Aorta (tissue), 5 donors: ENCODE measurements at places on chromosomes 11 and 22. TPM values are rescaled to one million over a fixed set of nuclear protein-coding genes. Genes with fewer than 3 reads are reported as not detected.

TRIM49 gene
- polyA plus RNA-seq, result not detected

MN1 gene
- 4.2 TPM for polyA plus RNA-seq

MS4A15 gene
- polyA plus RNA-seq, result 0.05 TPM

HPS4 gene
- 14.7 TPM for polyA plus RNA-seq

SLC35F2 gene
- 2.0 TPM for polyA plus RNA-seq

STK33 gene
- 2.3 TPM for polyA plus RNA-seq

PRR33 gene
- not detected for polyA plus RNA-seq

NPTXR gene
- 11.3 TPM for polyA plus RNA-seq

PIH1D2 gene
- 1.0 TPM for polyA plus RNA-seq

GRCh38 chr11:104734998-104735397 is 163.3 kb downstream of the CASP12 start:
- DNase-seq, result no peak

DNA sequence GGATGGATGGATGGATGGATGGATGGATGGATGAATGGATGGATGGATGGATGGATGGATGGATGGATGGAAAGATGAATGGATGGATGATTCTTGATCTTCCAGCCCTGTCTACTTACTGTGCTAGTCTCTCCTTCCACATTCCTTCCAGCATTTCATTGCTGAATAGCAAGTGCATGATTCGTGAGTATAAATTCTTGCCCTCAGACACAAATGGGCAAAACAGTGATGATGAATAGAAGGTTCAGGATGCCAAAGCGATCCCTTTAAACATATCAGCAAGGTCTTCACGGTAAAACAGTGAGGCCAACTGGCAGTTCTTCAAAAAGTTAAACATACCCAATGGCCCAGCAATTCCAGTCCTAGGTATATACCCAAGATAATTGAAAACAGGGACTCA is 400.2 kb downstream of the MN1 start:
- no peak for DNase-seq

GRCh38 chr11:122306831-122307391 is 190.9 kb upstream of the BLID start:
- DNase-seq, result no peak

DNA sequence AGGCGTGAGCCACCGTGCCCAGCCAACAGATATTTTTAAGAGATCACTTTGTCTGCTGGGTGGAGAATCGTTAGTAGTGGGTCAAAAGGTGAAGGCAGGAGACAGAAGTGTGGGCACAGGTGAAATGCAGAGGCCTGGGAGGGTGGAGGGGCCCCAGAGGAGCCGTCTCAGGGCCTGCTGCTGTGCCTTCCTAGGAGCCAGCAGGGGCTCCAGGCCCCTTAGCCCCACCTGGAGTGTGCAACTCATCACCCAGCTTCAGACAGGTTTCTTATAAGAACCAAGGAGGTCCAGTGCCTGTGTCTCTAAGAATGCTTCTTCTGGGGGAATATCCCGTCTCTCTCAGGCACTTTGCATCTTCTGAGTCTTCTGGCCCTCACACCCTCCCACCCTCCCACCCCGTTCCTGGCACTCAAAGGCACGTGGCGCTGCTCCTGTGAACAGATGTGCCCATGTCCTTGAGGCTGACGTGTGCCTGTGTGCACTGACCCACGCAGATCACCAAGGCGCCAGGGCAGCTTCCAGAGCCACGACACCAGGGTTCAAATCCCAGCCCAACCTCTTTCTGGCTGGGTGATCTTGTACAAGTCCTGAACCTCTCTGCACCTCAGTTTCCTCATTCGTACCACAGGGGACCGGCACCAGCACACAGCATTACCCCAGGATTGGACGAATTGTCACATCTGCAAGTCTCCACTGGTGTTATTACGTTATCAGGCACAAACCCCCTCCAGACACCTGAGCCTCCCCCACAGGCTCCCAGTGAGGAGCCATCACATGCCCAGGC is 3.4 kb downstream of the ARSA start:
- peak; percentile 17 for DNase-seq

DNA sequence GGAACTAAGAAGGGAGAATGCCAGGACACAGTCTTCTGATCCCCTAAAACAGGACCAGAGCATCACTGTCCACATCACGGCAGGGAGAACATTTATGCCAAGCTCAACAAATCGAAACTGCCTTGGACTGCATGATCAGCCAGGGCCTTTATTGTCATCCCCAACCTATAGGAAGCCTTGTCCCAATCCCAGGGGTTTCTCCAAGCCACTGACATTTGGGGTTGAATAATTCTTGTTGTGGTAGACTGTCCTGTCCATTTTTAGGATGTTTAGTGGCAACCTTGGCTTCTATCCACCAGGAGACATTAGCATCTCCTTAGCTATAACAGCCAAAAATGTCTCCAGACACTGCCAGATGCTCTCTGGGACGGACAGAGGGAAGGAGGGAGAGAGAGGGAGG is 37.1 kb downstream of the RPL27A start:
- DNase-seq, result no peak

DNA sequence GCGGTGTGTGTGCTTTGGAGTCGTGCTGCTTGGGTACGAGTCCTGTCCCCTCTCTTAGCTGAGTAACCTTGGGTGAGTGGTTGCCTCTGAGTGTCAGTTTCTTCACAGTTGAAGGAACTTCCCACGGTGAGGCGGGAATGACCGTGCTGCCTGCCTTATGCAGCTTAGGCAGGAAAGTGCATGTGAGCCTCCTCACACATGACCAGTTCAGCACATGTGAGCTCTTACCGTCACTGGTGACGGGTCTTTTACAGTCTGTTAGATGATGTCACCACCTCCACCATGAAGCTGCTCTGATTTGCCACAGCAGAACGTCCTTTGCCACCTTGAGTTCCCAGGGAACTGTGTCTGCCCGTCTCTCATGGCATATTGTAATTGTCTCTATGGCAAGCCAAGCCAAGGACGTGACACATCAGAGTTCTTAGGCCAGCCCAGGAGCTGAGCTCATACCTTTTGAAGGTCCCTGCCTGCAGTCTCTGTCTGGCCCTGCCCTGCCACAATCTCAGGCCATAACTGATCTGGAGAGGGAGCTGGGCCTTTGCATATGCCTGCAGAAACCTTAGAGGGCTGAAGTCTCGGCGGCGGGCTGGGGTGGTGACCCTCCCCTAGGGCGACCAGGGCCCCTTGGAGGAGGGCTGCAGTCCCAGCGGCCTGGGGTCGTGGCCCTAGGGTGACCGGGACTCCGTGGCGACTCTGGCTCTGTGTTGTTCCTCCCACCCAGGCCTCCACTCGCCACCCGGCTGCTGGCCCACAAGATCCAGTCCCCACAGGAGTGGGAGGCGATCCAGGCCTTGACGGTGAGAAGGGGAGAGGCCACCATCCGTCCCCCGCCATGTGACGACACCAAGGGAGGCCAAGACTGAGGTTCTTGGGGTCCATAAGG is 7.8 kb downstream of the GGA1 start:
- no peak for DNase-seq

- DNase-seq, result peak; percentile 73
Observed at GRCh38 chr11:611001-611996, 4.5 kb downstream of the IRF7 start.

DNA sequence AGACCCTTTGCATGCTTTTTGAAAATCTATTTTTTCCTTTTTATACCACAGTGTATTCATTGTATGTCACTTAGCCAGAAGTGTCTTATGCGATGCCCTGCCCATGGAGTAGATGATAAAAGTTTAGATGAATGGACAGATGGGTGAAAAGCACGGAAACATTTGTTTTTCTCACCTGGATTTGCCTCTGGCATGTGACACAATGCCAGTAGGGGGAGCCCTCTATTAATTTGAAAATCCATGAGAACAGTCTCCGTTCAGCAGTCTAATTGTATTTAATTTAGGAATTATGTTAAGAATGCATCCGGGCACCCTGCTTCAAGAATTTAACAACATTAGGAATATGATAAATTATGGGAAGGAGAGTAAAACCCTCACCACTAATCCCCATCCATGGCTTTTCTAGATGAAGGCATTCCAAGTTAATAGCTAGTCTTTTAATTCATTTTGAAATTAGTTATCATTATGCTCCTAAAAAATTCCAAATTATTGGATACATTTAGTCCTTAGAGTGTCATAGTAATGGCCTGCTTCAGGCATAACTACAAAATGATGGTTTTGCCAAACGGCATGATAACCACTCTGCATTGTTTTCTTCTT is 55.3 kb upstream of the ALKBH3 start:
- DNase-seq, result no peak

DNA sequence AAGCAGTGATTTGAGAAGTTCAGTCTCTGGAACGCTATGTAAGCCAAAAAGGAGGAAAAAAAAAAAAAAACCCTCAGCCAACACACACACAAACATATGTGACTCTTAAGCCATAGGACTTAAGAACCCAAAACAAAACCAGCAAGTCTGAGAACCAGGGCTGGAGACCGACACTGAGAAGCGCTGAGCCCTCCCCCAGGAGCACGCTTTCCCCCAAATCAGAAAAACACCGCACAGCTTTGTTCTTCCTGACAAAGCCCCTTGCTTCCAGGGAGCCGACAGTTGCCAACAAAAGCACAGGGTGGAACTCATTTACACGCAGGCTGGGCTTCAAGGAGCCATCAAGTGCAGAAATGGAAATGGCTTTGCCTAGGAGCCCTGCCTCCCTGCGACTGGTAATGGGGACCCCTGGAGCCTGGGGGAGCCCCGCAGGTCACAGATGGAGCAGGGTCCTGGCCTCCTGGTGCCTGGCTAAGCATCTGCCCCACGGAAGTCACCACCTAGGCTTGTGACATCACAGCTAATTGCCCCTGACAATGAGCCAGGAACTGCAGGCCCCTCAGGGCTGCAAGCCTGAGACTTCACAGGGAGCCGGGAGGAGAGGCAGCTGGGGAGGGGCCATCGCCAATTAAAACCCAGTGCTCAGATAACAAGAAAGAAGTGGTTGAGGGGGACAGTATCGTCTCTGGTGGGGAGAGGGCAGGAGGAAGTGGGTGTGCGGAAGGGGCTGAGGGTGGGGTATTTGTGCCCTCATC is 66.9 kb downstream of the NFAM1 start:
- DNase-seq, result no peak

DNA sequence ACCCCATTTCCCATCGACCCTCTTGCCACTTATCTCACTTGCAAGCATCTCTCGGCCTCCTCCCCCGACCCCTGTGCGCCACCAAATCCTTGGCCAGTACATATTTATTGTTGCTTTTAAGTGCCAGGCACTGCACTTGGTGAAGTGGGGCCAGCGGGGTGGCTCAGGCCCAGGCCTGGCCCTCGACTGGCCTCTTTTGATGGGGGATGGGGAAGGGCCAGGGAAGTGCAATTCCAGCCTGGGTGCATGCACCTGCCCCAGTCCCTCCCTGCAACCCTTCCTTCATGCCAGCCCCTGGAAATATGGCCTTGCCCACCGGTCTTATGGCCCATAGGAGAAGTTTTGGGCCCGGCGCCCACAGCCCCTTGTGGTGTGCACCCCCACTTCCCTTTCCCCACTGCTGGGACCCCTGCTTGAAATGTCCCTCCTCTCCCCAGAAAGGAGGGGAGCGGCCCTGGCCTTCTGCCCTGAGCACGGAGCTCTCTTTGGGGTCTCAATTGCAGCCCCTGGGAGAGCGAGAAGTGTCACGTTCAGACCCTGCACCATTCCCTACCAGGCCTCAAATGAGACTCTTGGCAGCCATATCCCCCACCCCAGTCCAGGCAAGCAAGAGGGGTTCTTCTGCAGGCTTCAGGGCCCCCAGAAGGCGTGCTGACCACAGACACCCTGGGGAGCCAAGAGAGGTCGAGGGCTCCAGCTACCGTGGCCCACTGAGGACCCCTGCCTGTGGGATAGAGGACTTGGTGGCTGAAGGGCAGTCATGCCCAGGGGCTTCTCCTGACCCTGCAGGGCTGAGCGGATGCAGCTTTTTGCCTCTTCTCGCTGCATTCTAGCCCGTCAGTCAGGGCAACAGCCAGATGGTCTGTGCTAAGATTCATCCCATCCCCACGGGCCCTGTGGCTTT is 961 bp downstream of the SUSD2 start:
- DNase-seq, result peak; percentile 73

DNA sequence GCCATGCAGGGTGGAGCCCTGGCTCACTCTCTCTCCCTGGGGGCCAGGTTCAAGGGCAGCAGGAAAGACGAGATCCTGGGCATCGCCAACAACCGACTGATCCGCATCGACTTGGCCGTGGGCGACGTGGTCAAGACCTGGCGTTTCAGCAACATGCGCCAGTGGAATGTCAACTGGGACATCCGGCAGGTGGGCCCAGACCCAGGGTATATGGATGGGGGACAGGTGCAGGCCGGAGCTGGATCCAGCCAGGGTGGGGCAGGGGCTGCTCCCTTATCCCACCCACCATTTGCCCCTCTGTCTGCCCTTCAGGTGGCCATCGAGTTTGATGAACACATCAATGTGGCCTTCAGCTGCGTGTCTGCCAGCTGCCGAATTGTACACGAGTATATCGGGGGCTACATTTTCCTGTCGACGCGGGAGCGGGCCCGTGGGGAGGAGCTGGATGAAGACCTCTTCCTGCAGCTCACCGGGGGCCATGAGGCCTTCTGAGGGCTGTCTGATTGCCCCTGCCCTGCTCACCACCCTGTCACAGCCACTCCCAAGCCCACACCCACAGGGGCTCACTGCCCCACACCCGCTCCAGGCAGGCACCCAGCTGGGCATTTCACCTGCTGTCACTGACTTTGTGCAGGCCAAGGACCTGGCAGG is 2.9 kb downstream of the TRPT1 start:
- peak; percentile 76 for DNase-seq

DNA sequence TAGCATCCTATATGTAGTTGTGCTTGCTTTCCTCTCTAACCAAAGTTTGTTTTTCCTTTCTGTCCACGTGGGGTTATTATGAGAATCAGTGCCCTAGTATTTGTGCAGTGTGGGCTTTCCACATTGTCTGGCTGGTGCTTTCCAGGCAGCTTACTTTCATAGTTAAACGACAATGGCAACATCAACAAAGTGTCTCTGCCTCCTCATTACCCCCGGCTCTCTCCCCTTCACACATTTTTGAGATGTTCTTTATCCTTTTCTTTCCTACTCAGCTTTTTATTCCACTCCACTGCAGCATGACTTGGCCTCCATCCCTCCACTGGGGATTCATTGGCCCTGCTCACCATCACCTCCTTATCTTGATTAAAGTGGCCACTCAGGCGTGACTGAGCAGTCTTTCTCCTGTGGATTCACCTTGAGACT is 19.1 kb downstream of the SPECC1L start:
- no peak for DNase-seq

GRCh38 chr11:70107191-70107590 is 29.1 kb downstream of the ANO1 start:
- no peak for DNase-seq

GRCh38 chr11:83523676-83524075 is 237.5 kb upstream of the CCDC90B start:
- no peak for DNase-seq

GRCh38 chr11:27857588-27857987 is 157.3 kb upstream of the BDNF start:
- DNase-seq, result no peak

DNA sequence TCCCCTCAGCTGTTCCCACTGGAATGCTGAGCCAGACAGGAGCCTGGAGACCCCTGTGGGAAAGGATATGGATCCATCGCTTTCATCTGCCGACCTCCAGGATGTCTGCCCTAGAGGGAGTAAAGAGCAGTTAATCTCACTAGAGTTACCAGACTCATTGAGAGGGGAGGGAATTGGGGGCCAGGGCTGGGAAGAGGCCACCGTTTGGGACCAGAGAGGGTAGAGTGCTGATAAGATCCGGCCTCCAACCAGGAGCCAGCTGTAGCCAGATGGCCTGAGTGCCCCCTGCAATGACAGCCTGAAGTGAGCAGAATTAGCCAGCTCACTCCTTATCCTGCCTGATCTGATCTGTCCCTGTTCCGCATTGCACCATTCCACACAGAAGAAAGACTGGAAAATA is 3.7 kb upstream of the APLNR start:
- no peak for DNase-seq
